Posterior cingulate gyrus (tissue), 11 donors: ENCODE measurements at places on chromosomes 2 and 18.

DNA sequence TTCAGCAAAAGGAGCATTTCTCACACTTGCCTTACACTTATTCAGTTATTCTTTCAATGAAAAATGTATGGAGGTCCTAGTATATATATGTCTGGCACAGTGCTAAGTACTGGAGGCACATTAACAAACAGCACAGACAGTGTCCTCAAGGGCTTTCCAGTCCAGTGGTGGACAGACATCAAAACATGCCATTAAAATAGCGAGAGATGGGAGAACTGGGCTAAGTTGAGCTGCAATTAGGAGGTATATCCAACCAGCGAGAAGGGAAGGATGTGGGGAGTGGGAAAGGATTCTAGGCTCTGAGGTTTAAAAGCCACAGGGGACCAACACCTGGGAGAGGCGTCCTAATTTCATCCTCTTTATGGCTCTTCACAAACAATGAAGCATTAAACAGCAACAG is 127.5 kb upstream of the TTC39C start:
- no peak for DNase-seq

DNA sequence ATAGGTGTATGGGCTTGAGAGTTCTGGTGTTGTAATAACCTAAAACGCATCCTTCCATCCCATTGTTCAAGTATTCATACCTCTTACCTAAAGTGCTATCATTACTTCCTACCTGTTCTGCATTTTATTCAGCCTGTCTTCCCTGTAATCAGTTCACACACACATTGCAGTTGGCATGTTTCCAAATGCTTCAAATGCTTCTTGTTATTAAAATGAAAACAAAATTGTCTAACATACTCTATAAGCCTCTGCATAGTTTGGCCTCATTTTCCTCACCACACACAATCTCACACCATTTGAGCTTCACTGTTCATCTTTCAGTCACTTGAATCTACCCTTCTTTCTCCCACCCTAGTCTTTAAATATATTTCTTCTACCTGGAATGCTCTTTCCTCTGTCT is 1178.2 kb upstream of the NRXN1 start:
- no peak for DNase-seq

DNA sequence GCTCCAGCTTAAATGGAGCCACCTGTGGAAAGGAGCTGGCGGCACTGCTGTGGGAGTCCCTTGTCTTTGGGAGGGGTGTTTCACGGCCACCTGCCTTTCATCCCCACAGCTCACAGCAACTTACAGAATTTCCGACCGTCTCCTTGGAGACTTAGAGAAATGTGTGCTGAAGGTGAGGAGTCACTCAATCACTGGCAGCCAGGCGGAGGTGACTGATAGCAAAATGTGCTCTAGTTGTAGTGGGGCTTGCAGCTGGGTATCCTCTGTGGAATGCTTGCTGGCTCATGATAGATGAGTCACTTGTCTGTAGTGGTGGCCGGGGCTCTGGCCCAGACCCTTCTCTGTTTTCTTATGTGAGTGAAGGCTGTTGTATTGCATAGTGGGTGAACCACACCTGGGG is 110.7 kb downstream of the SH3RF3 start:
- DNase-seq = no peak

- DNase-seq = no peak
Measured at GRCh38 chr2:59206361-59206760, 965.2 kb upstream of the FANCL start.

GRCh38 chr2:130341562-130342019 is 1.1 kb upstream of the IMP4 start:
- no peak for DNase-seq

DNA sequence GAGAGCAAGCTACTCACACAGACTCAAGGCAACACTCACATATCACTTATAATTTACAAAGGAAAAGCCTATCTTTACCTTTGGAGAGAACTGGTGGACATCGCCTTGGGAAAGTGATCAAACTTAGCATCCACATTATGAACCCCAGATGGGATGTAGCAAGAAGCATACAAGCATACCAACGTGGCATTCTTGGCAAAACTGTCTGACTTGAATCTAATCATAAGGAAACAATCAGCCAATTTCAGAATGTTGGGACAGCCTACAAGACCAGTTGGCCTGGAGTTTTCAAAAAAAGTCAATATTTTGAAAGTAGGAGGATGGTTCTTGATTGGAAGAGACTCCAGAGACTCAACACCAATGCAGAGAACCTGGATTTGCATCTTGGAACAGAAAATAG is 79.1 kb upstream of the PMAIP1 start:
- no peak for DNase-seq

GRCh38 chr18:29496152-29496680 is 1319.3 kb upstream of the CDH2 start:
- DNase-seq = no peak

DNA sequence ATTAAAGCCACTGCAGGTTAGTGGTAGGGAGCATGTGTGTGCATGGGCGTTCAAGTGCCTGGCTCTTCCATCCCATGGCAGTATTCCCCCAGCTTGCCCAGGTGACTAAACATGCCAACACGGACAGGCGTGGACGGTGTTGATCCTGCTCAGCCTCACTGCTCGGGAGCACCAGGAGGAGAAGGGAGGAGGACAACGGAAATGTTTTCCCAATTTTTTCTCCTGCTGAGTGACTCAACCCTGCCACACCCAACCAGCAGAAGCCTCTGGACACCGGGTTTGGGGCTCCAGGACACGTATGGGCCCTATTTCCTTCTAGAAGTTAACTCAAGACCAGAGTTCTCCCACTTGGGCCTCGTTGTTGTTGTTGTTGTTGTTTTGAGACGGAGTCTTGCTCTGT is 139.1 kb downstream of the CYP26B1 start:
- no peak for DNase-seq
